ENCODE measurements at places on chromosomes 4 and X.

GRCh38 chr4:61379406-61379805 is 179.3 kb downstream of the ADGRL3 start:
- DNase-seq, result no peak

GRCh38 chr4:121977251-121978171 is 25.7 kb upstream of the TRPC3 start:
- DNase-seq, result no peak

- DNase-seq, result no peak
Measured at GRCh38 chr4:11769434-11769833, 340.7 kb upstream of the HS3ST1 start.

DNA sequence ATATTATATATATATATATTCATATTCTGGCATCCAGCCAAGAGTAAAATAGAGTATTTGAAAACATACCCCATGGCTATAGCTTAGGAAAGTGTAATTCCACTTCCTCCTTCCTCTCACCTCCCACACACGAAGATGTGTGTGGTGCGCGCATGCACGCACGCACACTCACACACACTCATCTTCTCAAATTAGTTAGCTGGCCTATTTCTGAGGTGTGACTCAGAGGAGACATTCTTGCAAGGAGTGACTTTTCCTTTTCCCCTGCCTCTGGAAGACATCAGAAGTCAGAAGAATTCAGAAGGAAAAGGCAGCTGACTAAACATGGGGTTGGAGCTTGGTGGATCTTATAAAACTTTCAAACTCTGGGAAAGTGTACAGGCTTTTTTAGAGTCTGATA is 8.8 kb downstream of the ENPEP start:
- no peak for DNase-seq

GRCh38 chr4:125705681-125706080 is 390.9 kb downstream of the FAT4 start:
- DNase-seq, result no peak

DNA sequence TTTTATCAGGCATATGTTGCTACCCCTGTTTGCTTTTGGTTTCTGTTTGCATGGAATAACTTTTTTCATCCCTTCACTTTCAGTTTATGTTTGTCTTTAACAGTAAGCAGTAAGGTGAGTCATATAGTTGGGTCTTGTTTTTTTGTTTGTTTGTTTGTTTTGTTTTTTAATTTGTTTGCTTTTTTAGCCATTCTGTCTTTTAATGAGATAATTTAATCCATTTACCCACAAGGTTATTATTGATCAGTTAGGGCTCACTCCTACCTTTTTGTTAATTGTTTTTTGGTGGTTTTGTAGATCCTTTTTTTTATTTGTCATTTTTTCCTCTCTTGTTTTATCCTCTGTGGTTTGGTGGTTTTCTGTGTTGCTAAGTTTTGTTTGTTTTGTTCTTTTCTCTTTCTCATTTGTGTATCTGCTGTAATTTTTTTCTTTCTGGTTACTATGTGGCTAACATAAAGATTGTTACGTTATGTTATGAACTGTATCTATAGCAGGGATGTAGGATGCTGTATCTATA is 379.5 kb upstream of the MAD2L1 start:
- DNase-seq, result no peak

DNA sequence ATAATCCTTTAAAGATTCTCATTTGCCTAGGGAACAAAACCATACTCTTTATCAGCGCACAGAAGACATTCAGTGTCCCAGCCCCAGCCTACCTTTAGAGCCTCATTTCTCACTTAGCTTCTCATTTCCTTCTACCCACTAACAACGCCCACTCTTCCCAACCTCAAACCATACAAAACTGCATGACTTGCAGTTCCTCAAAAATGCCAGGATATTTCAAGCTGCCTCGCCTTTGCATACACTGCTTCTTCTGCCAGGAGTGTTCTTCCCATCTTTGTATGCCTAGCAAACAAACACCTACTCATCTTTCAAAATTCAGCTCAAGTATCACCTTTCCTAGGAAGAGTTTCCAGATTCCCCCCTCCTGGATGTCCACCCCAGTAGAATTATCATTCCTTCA is 129.9 kb upstream of the ADGRL3 start:
- DNase-seq, result no peak

GRCh38 chr4:88759039-88759894 is 61.6 kb upstream of the NAP1L5 start:
- no peak for DNase-seq

- DNase-seq, result no peak
Measured at GRCh38 chrX:70128071-70128470, 5.2 kb upstream of the IGBP1 start.

DNA sequence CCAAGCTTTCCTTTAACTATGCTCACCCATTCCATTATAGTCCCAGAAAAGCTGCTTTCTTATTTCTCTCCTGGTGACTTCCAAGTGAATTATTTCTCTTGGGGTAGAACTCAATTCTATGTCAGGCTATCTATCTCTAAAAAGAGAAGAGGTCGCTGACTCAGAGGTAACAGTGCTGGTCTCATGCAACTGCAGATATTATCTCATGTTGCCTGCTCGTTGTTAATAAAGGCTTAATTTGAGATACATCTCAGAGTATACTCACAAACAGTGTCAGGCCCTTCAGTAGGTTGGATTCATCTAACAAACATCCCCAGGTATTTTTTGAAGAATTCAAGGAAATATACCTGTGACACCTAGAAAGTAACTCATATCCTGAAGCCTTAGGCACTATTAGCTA is 2.7 kb downstream of the TMEM154 start:
- DNase-seq, result no peak

DNA sequence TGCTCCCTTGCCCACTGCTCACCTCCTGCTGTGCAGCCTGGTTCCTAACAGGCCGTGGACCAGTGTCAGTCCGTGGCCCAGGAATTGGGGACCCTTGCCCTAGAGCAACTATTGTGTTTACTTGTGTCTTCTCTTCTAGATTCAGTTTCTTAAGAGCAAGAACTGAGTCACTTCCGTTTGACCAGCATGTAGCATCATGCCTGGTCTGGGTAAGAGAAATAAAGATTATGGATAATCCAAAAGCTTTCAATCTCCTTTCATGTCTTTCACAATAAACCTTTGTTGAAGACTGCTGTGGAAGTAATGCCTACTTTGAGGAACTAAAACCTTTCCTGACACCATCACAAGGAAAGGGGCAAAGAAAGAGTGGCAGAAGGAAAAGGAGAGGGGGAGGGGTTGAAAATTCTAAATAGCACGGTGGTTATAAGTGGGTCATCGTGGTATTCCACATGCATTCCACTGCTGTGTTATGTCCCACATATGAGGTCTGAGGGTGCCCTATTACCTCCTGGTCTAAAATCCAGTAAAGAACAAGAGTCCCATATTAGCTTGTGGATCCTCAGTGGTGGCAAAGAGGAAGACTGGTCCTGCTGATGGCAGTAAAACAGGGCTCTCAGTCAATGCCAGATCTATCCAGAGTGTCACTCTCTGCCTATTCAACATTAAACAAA is 133.4 kb downstream of the RASL11B start:
- no peak for DNase-seq

GRCh38 chr4:107945809-107946208 is 14.5 kb downstream of the CYP2U1 start:
- no peak for DNase-seq

DNA sequence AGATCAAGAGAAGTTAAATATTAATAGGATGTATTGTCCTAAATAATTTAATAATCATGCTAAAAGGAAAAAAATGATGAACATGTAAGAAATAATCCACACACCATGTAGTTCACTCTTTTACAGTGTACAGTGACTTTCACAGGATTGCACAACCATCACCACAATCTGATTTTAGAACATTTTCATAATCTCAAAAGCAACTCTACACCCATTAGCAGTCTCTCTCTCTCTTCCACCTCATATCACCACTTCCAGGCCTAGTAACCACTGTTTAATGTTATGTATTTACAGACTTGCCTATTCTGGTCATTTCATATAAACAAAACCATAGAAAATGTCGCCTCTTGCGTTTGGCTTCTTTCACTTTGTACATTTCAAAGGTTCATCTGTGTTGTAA is 153.4 kb downstream of the FSTL5 start:
- DNase-seq, result no peak

All from memory B cell (primary cell).